ENCODE measurements at places on chromosomes 12 and 14. TPM values are rescaled to one million over a fixed set of nuclear protein-coding genes. Genes with fewer than 3 reads are reported as not detected.

The CRY1 gene
- total RNA-seq, result 36.7 TPM

The PRKD1 gene
- total RNA-seq, result 8.1 TPM

The OR4N5 gene
- total RNA-seq, result not detected

The SLCO1A2 gene
- 23.9 TPM for total RNA-seq

The IL22 gene
- not detected for total RNA-seq

The ERO1A gene
- 41.1 TPM for total RNA-seq

The ZDHHC22 gene
- 0.31 TPM for total RNA-seq
